Activated CD4-positive, alpha-beta T cell treated with anti-CD3 and anti-CD28 coated beads, Interleukin-2, amount 10 ng/mL, durations not matched to agents 24 days and 14 days (primary cell): ENCODE measurements at places on chromosomes 7 and 10. TPM values are rescaled to one million over a fixed set of nuclear protein-coding genes. Genes with fewer than 3 reads are reported as not detected.

The RARRES2 gene
- not detected in 2 replicates for total RNA-seq

The MMRN2 gene
- total RNA-seq: not detected in 2 replicates

The POM121C gene
- total RNA-seq: 90.1 and 93.6 TPM in 2 replicates

The TMEM139 gene
- total RNA-seq: 0.38 and 0.42 TPM in 2 replicates

The ZNF32 gene
- 14.9 and 15.2 TPM in 2 replicates for total RNA-seq

The DKK1 gene
- not detected in 2 replicates for total RNA-seq

The HOGA1 gene
- not detected in 2 replicates for total RNA-seq

The ENTPD1 gene
- total RNA-seq: 13.0 and 17.0 TPM in 2 replicates

The ZKSCAN5 gene
- 7.2 TPM in 2 replicates for total RNA-seq

The PTPN20 gene
- total RNA-seq: 0.24 and 0.28 TPM in 2 replicates
